ENCODE measurements at places on chromosomes 12 and 14. TPM values are rescaled to one million over a fixed set of nuclear protein-coding genes. Genes with fewer than 3 reads are reported as not detected.

DNA sequence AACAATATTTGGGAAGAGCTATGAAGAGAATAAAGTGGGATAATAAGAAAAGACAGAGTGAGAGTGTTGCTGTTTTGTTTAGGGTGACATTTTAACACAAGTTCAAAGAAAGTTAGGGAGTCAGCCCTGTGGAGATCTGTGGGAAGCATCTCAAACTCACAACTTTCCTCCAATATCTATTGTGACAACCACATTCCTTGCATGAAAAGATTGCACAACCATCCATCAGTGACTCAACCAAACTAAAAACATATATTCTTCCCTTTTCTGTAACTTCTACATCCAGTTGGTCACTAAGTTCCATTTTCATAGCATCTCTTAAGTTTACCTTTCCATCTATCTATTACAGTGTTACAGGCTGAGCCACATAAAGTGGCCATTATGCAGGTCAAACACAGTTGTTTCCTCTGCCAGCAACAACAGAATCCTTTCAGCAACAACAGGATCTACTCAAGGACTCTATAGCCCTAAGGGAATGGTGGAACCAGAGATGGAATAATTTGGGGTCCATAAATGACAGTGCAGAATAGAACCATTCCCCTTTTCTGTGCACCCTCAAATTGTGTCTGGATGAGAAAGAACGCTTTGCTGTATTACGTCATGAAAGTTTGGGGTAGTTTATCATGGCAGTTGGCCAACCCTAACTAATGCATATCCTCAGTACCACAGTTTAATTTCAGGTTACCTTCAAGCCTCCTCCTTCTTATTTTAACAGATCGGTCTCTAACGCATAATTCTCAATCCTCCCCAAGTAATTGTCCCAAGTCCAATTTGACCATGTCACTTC is 118.8 kb downstream of the ST8SIA1 start:
- DNase-seq = no peak

DNA sequence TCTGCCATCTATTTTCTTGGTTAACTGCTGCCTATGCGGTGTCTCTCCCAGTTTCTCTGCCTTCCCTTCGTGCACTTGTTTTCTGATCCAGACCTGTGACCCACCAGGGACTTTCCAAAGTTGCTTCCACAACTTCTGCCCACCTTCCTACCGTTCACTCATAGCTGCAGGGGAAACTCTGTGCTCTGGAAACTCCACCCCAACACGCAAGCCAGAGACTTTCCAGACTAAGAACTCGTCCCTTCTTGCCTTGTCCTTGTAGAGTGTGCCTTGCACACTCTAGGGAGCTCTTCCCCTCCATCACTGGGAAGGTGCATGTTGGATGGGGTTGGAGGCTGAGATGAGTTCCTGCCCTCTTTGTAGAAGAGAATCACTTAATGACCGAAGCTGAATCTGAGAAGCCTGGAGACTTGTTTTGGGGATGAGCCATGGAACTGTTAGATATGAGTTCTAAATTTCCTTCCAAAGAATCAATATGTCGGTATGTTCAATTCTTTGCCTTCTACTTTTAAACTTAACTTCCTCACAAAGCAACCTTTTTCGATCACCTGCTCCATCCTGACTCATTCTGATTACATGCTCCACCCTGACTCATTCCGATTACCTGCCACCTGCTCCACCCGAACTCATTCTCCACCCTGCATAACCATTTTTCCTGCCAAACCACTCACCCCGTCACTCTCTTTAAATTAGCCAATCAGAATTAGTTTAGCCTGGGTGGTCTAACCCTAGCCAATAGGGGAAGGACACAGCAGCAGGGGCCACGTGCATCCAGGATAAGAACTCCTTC is 82.1 kb upstream of the CAPRIN2 start:
- no peak for DNase-seq

GRCh38 chr12:57952766-57953165 is 11.4 kb downstream of the ATP23 start:
- DNase-seq = no peak

DNA sequence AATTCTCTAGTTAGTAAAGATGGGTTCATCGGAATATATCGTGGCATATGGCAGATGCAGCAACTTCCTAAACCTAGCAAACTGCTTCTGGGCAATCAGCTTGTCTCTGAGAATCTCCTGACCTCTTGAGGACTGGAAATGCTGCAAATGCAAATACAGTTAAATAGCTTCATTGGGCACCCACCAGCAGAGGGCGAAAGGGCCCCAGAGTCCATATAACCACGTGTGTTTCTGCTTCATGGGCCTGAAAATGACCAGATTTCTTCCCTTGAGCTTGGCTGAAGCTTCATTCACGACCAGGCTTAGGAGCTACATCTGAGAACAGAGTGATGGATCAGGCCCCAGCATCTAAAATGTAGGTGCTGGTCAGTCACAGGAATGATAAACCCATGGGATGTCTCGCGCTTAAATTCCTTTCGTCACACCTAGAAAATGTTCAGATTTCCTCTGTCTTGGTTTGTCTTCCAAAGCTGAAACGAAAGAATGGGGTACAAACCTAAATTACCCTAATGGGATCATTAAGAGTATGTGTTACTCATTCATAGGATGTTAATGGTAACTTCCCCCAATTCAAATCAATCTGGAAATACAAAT is 1482.5 kb upstream of the TMEM132C start:
- DNase-seq = peak; percentile 15

DNA sequence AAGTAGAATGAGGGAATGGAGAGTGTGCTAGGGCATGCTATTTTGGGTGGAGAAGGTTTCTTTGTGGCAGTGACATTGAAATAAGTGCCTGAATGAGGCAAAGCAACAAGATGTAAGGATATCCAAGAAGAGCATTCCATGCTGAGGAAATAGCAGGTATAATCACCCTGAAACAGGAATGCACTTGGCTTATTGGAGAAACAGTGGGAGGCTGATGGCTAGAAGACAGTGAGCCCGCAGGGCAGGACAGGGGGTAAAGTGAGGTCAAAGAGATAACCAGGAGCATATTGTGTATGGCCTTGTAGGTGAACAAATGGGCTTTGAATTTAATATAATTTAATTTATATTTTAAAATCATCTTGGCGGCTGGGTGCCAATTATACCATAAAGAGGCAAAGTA is 877.0 kb downstream of the DIO2 start:
- DNase-seq = no peak

GRCh38 chr12:23662966-23663365 is 286.5 kb downstream of the SOX5 start:
- DNase-seq = no peak

DNA sequence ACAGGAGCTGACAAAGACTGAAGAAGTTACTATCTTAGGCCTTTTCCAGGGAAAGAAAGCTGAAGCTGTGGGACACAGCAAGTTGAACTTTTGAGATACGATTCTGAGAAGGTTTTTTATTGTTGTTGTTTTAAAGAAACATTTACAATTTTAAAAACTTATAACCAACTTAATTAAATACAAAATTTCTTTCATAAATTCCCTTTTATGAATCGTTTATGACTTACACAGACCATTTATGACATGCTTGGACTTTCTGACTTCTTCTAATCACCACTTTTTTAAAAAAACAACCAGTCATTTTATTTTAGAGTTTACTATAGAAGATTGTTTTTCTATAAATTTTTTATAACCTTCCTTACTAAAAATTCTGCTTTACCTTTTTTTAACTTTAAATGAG is 68.7 kb downstream of the DHRS2 start:
- no peak for DNase-seq

DNA sequence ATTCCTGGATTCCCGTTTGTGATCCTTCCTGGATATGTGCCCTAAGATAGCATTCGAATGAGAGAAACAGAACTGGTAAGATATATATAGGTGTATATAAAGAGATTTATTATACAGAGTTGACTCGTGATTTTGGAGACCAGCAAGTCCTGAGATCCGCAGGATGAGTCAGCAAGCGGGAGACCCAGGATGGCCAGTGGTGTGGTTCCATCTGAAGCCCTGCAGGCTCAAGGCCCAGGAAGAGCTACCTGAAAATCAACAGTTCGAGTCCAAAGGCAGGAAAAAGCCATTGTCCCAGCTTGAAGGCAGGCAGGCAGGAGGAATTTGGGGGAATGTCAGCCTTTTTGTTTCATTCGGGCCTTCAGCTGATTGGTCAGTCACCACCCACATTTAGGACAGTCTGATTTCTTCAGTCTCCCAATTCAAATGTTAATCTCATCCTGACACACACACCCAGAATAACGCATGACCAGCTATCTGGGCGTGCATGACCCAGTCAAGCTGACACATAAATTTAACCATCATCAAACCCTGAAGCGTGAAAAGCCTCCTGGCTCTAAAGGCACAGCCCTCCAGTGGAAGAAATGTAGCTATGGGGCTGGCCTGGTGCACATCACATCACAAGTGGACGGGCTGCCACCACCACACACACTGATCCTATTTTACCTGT is 44.3 kb downstream of the TUNAR start:
- no peak for DNase-seq

- peak; percentile 64 for DNase-seq
Measured at GRCh38 chr14:54348001-54348611, 48.7 kb upstream of the CDKN3 start.

Gene ANO4
- 1.7 TPM for polyA plus RNA-seq
